ENCODE measurements at places on chromosomes 12 and 14.
A peak's percentile ranks its signal among the peaks of the same experiment; 100 is the strongest.

GRCh38 chr12:46788072-46788887 lies 37.5 kb downstream of the SLC38A4 start:
- DNase-seq = no peak

GRCh38 chr14:104384776-104385071 lies 194.8 kb upstream of the C14orf180 start:
- no peak for DNase-seq

DNA sequence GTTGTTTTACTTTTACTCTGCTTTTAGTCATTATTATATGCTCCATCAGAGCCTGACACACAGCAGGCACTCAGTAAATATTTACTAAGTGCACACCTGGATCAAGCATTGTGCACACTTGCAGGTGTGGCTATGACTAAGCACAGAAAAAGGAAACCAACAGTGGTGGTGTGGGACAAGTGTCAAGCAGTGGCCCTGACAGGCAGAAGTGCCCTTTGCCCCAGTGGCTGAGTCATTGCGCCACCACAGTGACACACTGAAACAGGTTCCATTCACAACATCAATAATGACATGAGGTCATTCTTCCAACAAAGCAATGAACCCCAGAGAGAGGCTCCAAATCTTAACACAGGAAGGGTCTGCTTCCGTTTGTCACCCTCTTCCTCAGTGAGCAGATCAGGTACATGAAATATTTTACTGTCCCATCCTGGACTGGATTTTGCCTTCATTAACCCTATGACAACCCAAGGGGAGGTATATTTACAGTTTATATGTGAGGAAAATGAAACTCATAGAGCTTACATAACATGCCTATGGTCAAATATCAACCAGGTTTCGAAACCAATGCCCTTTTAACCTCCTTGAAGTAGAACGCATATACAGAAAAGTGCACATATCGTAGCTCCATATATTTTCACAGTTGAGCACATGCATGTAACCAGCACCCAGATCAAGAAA lies 82.6 kb upstream of the GTF2A1 start:
- no peak for DNase-seq

- DNase-seq = no peak
These were observed 17.3 kb downstream of the EML1 start for GRCh38 chr14:99810559-99810874.

- no peak for DNase-seq
These were observed 23.6 kb downstream of the IRF2BPL start for GRCh38 chr14:77004711-77005460.

DNA sequence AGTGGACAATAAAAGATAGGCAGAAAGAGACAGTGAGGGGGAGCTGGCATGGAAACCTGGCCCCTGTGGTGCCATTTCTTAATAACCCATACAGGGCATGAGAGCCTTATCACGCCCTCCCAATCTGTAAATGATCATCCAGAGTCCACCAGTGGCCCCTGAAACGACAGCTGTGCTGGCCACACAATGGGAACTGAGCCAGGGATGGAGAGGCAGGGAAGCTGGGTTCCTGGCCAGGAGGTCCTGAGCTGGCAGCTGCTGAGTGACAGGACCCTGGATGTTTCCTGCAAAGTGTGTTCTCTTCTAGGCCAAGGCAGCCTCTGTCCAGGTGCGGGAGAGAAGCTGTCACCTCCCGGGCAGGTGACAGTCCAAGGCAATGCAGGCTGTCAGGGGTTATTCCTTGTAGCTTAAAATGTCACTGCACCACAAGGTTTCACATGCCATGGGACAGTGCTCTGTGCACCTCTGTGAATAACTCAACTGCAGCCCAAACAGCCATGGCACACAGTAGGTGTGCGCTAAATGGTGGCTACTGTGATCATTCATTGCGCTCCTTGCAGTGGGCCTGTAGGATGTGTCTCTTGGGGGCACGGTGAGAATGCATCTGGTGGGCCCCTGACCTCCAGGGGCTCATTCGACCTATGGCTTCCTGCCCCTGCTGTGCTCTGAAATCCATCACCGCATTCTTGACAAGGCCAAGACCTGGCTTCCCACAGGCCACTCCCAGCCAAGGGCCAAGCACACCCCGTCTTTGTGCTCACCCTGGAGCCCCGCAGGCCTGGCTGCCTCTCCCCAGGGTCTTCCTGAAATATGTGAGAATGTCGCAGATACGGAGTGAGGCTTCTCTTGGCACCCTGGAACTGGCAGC lies 46.3 kb upstream of the BCL11B start:
- no peak for DNase-seq

DNA sequence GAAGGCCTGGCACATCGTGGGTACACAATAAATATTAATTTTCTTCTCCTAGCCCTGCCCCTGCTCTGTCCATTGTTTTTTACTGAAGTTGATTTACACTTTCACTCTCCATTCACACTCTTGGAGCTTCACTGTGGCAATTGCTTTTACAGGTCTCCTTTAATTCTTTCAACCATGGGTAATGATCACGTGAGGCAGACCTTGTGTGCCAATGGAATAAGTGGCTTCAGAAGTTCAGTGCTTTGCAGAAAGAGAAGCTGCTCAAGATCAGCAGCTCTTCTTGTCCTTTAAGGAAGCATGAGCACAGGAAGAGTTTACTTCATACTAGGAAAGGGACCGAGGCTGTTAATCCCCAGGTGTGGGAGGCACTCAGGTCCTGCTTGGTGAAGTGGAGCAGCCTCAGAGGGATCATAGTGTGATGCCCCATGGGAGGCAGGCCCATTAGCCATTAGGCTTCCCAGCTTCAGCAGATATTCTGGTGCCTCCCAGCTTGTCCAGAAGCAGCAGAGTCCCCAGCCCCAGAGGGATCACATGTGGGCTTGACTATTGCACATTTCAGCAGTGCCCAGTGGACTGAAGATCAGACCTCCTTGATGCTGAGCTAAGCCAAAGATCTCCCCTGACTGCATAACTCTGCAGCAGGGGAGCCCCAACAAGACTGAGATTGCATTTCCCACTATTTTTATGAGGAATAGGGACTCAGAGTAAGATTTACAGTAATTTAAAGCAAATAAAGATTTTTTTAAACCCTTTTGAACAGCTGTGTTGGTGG lies 5.0 kb upstream of the SLC35F4 start:
- DNase-seq = no peak

DNA sequence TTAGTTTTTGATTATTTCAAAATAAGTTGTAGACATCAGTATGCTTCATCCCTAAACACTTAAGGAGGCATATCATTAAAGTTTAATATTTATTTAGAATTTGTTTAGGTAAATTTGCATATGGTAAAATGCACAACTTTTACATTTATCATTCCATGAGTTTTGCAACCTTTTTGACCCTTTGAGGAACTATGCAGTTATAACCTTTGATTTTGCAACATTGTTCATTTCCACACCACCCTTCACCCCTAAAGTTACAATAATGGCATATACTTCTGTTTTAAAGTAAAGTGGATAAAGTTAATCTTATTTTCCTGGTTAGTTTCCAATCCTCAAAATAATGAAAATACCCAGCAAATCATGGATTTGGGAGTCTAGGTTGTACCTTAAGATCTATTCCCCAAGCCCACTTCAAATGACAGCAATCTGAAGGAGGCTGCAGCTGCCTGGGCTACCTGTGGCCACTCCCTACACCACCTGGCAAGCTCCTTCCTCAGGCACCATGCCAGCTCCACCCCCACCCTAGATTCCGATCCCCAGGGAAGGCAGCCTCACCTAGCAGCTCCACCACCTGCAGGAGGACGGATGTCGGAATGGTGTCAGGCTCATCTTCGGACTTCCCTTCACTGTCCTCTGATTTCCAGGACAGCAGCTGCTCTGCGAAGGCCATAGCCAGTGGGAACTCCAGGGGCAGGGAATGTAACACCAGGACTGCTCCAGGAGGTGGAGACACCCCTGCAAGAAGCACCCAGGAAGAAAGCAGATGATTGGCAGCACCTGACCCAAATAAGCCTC lies 65.1 kb downstream of the TRAFD1 start:
- DNase-seq = no peak

DNA sequence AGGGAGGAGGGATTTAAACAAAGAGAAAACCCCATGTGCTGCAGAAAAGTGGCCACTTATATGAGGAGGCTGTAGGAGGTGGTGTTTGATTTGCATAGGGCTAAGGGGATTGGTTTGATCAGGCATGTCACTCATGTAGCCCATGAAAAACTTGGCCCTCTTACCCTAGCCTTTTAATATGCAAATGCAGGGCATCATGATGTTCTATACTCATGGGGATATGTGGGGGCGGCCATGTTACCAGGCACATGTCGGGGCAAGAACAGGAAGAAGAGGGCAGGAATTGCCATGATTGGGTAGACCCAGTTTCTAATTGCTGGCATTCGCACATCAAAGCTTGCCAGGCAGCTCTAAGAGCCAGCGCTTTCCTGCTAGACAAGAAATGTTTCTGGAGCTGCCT lies 28.8 kb downstream of the KLRK1 start:
- no peak for DNase-seq

DNA sequence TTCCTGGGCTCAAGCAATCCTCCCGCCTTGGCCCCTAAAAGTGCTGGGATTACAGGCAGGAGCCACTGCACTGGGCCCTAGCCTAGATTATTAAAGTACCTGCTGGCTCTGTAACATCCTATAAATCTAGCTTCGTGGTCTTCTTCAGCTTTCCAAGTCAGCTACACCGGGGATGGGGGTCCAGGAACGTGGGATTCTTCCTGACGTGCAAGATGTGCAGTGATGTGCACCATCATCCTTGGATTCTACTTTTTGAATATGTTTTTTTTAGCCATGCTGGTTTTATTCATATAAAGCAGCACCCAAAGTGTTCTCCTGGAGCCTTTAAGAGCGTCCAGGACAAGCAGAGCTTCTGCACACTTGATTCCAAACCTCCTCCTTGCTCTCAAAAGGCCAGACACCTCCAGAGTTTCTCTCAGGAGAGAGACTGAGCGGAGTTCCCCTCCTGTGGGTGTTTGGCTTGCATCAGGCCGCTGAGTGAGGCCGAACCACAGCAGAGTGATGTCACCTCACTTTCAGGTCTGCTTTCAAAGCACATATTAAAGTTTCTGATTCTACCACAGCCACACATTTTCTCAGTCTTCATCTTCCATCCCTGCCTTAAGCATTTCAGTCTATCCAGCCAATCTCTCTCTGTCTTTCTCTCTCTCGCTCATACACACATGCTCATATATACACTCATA lies 33.4 kb downstream of the VCPKMT start:
- peak; percentile 84 for DNase-seq

GRCh38 chr12:114750917-114751316 lies 66.9 kb upstream of the TBX3 start:
- DNase-seq = no peak

DNA sequence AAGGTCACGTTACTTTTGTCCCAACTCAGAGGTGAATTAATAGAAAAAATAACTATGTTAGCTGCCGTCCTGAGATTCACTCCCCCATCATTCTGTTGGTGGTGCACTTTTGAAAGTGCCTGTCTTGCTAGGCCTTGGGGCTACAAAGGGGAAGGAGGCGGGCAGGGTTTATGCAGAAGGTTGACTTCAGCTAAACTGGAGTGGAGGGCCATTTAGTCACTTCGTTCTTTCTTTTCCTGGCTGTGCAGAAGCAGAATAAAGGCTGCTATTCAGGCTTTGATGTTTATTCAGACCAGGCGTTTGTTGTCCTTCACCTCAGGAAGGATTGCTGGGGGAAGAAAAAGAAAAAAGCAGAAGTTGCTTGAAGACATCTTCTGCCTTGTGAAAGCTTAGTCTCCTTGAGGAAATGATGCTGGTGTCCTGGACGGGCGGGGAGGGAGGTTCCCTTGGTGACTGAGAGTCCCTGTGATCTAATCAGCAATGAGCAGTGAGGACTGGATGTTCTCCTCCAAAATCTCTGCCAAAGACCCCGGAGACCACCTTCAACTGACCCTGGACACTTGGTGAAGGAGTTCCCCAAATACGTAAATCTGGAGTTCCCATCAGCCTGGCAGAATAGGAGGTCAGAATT lies 4.0 kb downstream of the GLT1D1 start:
- DNase-seq = no peak
